ENCODE measurements at places on chromosomes 4 and X. TPM values are rescaled to one million over a fixed set of nuclear protein-coding genes. Genes with fewer than 3 reads are reported as not detected.

DNA sequence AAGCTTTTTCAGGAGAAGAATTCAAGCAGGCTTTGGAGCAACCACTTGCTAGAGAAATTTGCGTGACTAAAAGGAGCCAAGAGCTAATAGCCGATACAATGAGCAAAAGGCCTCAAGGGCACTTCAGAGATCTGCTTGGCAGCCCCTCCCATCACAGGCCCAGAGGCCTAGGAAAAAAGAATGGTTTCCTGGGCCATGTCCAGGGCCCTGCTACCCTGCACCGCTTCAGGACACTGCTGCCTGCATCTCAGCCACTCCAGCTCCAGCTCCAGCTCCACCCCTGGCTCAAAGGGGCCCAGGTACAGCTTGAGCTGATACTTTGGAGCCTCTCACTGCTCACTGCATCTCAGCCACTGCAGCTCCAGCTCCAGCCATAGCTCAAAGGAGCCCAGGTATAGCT lies 98.9 kb downstream of the FAM13A start:
- no peak for DNase-seq

GRCh38 chr4:93649828-93650227 lies 178.7 kb upstream of the ATOH1 start:
- no peak for DNase-seq

DNA sequence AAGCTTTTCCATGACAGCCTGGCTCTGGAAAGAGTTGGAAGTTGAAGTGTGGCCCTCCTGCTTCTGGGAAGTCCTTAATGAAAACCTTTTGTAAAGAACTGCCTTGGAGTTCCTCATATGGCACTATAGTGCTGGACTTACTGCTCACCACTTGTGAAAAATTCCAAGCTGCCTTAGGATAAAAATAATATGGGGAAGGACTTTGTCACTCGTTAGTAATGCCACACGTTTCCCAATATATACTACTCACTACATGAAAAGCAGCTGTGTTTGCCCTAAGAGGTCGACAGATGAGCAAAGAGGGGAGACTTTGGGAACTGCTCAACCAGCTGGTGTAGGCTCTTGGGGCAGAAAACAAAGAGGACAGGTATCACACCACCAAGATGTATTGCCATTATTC lies 11.7 kb downstream of the OPHN1 start:
- no peak for DNase-seq

DNA sequence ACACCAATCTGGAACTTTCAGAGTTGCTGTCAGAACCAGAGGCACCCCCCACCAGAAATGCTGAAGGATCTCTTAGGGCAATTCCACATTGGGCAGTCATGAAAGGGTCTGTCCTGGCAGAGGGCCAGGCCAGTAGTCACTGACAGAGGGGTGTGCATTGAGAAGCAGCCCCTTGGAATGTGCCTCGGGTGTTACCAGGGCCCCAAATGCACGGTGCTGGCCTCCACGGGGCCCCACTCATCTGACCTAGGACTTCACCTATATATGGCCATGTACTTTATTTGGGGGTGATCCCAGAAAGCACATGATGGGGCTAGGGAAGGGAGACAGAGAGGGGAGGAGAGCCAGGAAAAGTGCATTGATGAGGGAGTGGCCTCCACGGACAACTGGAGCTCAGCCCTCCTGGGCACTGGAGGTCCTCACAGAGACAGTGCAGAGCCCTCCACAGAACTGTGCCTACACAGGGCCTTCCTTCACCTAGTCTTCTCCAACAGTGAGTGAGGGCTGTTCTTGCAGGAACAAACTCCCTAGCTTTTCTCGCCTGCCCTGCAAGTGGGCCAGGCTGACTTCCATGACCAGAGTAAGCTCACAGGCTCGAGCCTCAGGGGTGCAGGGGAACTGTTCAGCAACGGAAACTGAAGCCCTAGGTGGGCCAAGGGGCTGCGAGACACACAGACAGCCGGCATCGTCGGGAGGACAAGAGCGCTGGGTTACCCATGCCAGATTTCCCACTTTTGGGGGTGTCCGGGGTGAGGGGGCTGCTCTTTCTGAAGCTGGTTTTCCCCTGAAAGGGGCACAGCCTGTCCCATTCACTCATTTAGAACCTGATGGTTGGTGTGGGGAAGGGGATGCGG lies 136.2 kb downstream of the HMX1 start:
- no peak for DNase-seq

- DNase-seq, result peak; percentile 3
These were observed 31.0 kb downstream of the TMSB4X start for GRCh38 chrX:13005661-13006473.

DNA sequence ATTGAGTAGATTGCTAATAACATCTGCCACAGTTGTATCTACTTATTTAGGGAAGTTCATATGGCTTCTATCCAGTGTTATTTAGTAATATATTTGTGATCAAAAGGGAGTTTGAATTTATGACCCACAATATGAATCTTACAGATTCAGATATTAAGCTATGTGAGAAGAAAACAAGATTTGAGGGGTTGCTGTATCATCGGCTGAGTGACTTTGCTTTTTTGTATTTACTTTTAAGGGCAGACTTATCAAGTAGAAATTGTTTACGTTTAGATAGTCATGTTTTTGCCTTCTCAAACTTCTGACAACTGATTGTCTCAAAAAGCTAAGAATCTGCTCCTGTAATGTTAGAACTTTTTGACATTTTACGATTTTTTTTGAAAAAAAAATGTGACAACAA lies 17.2 kb upstream of the DCK start:
- DNase-seq, result no peak

GRCh38 chrX:24285082-24285481 lies 28.8 kb downstream of the SUPT20HL2 start:
- DNase-seq, result peak; percentile 24

GRCh38 chr4:108199881-108200280 lies 31.1 kb upstream of the LEF1 start:
- no peak for DNase-seq

DNA sequence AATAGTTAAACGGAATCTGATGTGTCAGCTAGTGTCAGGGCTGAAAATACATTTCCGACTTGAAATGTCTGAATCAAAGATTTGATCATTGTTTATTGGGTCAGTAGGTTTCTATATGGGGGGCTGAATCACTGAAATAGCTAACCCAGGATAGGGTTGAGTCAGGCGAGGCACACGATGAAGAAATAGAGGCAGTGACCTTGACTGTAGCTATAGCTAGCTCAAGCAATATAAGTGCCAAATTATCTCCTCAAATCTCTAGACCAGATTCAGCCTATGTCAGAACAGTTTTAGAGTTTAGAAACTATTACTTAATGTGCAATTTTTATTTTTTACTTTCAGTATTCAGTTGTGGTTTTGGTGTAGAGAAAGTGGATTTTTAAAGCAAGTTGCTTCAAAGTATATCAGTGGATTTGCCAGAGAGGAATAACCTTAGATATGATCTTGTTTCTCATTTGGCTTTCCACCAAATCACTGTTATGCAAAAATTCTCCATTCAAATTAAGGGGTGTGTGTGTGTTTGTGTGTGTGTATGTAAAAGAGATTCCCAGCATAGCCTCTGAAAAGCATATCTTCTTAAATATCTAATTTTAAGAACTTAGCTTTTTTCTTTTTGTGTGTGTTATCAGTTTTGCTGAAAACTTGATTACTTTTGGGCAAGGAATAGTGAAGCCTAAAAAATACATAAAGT lies 100.3 kb upstream of the RPL34 start:
- DNase-seq, result no peak

GRCh38 chrX:151902813-151903591 lies 9.7 kb upstream of the MAGEA4 start:
- DNase-seq, result peak; percentile 95

DNA sequence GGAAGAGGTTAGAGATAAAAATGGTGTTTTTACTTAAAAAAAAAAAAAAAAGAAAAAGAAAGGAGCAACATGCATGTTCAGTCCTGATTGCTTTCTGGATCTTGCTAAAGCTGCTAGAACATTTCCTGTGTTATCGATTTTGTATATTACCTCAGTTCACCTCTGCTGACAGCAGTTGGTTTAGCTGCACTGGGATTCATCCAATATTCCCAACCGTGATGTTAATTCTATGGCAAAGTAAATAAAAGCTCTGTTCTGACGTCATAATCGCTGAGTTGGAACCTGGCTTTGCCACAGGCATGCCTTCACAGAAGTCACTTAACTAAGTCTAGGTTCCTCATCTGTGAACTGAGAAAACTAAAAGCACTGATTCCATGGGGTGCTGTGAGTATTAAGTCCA lies 90.7 kb upstream of the SORBS2 start:
- no peak for DNase-seq

- DNase-seq, result no peak
These were observed 138.4 kb downstream of the PARM1 start for GRCh38 chr4:75071317-75071716.

DNA sequence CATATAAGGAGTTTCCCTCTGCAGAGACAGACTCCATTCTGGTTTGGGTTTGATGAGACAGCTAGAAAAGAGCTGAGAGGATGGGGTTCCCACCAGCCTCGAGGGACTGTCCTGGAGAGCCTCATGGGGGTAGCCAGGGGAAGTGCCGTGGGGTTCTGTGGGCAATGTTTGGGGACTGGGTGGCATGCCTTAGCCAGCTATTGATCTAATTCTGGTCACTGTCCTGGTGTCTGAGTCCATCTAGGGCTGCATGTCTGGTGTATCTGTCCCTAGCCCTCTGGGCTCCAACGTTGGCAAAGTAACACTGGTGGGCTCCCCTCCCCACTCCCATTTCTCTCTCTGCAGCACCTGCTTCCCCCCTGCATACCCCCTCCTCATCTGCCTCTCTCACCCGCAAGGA lies 135.4 kb downstream of the SMIM20 start:
- no peak for DNase-seq

GRCh38 chr4:182764137-182764536 lies 153.0 kb downstream of the DCTD start:
- peak; percentile 80 for DNase-seq

GRCh38 chr4:122960611-122961000 lies 38.2 kb upstream of the NUDT6 start:
- no peak for DNase-seq

GRCh38 chr4:172202480-172203076 lies 389.4 kb downstream of the GALNTL6 start:
- peak; percentile 0 for DNase-seq

DNA sequence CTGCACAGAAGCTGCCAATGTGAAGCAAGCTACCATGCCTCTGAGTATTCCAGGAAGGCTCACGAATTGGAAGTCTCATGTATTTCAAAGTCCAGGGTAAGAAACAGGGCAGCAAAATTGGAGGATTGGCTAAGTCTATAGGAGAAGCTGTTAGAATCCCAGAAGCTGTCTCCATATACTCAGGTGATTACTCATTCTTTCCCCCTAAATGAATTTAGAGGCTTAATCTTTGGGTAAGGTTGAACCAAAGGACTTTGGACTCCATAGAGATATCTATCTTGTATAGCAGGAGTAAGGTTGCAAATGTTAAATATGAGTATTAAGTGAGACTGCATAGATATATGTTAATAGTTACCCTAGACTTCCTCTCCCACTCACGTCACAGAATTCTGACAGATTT lies 36.3 kb downstream of the STBD1 start:
- no peak for DNase-seq

GRCh38 chr4:123858465-123858864 lies 461.9 kb downstream of the SPRY1 start:
- DNase-seq, result no peak

DNA sequence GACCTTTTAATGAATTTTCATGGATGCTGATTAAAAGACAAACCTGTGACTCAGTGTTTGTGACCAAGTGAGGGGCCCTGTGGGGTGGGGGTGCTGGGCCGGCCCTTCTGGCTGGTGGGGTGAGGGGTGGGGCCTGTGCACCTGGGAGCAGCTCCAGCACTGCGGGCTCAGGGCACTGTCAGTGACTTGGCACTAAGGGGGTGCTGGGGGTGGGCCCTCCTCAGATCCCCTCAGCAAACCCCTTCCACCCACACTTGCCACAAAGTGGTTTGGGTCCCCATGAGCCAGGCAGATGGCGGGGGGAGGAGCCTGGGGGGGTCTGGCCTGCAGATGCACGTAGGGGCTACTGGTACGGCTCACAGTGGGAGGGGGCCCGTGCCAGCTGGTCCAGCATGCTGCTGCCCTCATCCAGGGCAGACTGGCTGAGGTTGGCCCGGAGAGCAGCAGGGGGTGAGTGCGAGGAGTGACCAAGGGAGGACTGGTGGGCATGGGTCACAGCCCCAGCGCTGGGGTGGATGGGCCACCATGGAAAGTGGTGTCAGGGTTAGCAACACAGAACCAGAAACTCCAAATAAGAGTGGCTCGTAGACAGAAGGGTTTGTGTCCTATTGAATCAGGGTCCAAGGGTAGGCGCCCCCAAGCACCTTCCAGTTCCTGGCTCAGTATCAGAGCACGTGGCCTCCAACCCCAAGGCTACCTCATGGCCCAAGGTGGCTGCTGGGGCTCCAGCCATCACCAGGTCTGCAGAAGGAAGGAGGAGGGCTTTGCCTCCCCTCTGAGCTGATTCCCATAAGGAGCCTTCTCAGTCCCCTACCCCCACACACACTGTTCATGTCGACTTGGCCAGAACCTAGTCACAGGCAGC lies 10.1 kb downstream of the NKX1-1 start:
- DNase-seq, result no peak

GRCh38 chr4:169009286-169010124 lies 550 bp downstream of the CBR4 start:
- DNase-seq, result peak; percentile 52

DNA sequence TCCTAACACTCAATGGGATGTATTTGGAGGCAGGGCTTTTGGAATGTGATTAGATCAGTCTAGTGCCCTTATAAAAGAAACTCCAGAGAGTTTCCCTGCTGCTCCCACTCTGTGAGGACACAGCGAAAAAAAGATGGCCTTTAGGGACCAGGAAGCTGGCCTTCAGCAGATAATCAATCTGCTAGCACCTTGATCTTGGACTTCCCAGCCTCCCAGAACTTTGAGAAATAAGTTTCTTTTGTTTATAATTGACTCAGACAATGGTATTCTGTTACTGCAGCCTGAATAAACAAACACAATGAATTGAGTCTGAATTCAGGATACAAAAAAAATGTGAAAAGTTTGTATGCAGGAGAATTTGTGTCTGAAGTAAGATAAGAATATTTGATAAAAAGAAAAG lies 842.1 kb downstream of the FSTL5 start:
- peak; percentile 6 for DNase-seq

GRCh38 chrX:111880735-111881134 lies 4.8 kb downstream of the TRPC5OS start:
- DNase-seq, result no peak

- peak; percentile 30 for DNase-seq
These were observed 173.6 kb upstream of the LNX1 start for GRCh38 chr4:53764761-53765490.

- no peak for DNase-seq
These were observed 80.2 kb upstream of the ACSL4 start for GRCh38 chrX:109813236-109813635.

- DNase-seq, result peak; percentile 88
These were observed 149.2 kb downstream of the TBL1X start for GRCh38 chrX:9614016-9614415.

GRCh38 chr4:26267087-26267486 lies 53.7 kb upstream of the RBPJ start:
- DNase-seq, result no peak

GPM6B gene
- not detected for total RNA-seq

SNX12 gene
- total RNA-seq, result 93.5 TPM

FGFBP2 gene
- total RNA-seq, result not detected

CLDN22 gene
- 0.05 TPM for total RNA-seq

TMPRSS11F gene
- not detected for total RNA-seq

GPR173 gene
- total RNA-seq, result 0.81 TPM

NUP62CL gene
- not detected for total RNA-seq

KLHL34 gene
- total RNA-seq, result not detected

CXXC4 gene
- total RNA-seq, result not detected

GSX2 gene
- total RNA-seq, result not detected

Data from M059J (cell line).